ENCODE measurements at places on chromosomes 4 and X.
A peak's percentile ranks its signal among the peaks of the same experiment; 100 is the strongest.

DNA sequence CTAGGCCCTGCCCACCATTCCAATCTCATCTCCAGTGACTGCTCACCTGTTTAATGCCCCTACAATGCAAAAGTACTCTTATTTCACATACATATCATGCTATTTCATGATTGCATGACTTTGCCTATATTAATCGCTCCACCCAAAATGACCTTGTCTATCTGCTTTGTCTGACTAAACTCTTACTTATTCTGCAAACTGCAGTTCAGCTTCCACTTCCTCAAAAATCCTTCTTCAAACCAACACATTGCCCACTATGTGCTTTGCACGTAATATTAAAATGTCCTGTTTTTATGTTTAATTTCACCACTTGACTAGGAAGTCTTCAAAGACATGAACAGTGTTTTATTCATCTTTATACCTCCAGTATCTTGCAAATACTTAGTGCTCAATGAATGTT lies 229.6 kb downstream of the OPHN1 start:
- no peak for DNase-seq

GRCh38 chr4:40247350-40247749 lies 50.5 kb downstream of the RHOH start:
- DNase-seq, result no peak

GRCh38 chr4:174933083-174933482 lies 14.9 kb downstream of the ADAM29 start:
- no peak for DNase-seq

DNA sequence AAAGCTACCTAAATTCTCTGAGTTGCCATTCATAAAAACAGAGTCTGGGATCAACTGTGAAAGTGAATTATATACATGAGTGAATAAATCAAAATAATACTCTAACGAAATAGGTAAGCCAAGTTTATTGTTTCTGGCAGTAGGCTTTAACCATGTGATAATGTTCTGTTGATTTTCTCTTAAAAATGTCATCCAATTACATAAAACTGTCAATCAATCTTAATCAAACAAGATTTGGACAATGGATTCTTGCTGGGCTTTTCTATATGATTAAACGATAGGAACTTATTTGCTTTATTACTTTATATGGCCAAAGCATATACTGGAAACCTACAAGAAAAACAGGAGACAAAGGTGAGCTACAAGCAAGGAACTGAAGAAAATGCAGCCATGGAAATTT lies 148.8 kb downstream of the INPP4B start:
- DNase-seq, result no peak

DNA sequence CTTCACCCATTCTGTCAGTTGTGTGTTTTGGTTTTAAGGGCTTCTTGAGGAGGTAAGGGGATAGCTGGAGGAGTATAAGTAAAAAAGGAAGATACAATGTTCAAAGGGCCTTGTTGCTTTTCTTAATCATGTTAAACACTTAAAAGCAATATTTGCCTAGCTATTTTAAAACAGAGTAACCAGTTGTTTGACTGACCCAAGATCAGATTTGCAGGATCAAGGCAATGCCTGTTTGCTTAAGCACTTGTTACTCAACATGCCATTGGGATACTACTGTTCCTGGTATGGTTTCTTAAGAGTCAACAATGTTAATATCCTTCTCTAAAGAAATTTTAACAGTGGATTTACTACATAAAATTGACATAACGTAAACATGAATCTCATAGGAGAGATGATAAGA lies 2.6 kb downstream of the DCLK2 start:
- DNase-seq, result no peak

DNA sequence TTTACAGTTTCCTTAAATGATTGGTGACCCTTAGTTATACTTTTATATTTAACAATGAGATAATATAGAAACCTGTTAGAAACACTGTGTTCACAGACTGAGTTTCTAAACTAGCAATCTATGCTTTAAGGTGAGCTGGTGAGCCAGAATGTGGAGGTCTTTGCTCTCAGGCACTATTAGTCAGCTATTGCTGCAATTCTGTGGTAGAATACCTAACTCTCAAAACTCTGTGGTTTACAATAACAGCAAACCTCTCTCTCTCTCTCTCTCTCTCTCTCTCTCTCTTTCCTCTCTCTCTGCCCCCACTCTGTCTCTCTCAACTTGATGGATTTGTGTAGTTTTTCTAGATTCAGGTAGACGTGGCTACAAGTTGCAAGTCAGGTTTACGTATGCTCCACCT lies 17.6 kb upstream of the LCORL start:
- DNase-seq, result no peak

DNA sequence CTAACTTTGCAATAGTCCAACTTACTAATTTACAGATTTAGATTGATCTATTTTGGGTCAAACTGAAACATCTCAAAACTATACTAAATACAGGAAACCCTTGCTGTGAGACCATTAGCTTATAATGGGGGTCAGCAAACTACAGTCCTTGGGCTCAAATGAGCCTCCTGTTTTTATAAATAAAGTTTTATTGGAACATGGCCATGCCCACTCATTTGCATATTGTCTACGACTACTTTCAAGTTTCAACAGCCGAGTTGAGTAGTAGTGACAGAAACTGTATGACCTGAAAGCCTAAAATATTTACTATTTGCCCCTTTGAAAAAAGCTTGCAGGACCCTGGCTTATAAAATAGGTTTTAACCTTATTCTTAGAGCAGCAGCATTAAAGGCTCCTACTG lies 92.4 kb downstream of the C4orf51 start:
- DNase-seq, result no peak

DNA sequence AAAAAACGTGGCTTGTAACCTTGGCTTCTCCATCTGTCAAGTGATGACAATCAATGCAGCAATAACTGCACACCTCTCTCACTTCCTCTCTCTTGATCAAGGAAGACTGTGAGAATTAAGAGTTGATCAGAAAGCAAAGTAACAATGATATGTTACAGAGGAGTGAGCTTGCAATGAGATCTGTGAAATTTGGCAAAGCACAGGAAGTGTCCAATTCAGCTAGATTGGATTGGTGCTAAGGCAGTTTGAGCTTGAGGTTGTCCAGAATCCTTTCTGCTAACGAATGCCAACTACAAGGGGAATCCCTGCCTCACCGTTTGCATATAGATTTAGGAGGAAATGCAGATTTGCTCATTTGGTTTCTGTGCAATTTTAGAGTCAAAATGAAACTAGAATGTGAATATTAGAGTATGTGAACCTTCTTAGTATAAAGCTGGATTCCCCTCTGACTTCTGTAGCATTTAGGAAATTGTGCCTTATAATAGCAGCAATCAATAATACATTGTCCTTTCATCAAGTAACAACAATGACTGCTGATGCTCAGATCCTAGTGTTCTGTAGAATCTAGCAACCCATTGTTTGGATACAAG lies 346.4 kb downstream of the PTTG2 start:
- DNase-seq, result no peak

DNA sequence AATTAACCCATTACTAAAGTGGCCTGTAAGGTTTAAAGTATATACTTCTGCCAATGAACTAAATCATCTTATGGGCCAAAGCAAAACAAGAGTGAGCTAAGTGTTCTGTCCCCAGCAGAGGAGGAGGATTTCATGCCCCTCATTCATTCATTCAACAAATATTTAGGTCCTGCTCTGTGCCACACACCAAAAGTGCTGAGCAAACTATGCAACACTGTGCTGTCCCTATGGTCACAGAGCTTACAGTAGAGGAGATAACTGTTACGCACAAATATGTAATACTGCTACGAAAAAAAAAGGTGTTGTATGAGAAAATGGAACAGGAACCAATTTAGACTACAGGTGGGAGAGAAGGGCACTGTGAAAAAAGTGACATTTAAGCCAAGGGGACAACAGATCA lies 1.7 kb downstream of the SH3KBP1 start:
- no peak for DNase-seq

DNA sequence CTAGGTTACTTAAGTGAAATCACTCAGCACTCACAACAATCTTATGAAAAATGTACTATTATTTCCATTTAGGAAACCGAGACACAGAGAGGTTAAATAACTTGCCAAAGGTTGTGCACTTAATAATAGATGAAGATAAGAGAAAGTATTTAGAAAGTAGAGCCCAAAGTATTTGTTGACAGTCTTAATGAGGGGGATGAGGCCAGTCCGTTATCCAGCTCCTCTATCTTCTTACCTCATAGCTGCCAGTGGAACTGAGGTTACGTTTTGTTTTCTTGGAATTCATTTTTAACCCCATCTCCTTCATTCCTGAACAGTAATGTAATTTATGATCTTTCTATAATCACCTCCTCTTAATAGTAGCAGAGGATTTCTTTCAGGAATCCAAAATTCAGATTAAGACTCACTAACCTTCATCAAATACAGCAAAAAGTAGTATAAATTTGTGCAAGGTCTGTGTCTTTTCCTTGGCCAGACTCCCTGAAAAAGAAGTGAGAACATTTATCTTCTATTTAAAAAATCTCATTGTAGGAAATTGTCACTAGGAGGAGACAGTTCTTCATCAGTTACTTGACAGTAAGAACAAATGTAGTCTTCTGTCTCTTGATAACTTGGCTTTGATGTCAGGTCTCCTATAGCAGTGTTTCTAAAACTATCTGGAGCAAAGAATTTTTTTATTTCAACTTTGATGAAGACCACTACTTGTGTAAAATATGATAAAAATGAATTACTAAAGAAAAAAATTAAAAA lies 35.5 kb downstream of the F8 start:
- peak; percentile 10 for DNase-seq

GRCh38 chrX:69104756-69105434 lies 60.4 kb downstream of the PJA1 start:
- no peak for DNase-seq

DNA sequence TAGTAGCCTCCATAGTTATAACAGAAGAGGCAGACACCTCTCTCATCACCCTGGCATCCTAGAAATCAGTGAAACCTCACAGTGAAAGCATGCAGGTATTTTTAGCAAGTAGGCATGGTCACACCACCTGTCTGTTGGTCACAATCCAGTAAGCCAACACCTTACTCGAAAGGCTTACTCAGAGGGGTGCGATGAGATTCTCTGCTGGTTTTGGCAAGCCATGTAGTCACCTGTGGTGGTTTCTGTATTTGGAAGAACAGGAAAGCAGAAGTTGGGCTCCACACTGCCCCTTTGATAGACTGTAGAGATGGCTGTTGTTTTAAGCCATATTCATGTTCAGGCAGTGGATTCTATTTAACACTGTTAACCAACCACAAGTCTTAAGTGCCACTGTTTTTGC lies 134.7 kb downstream of the DCLK2 start:
- no peak for DNase-seq

- DNase-seq, result no peak
Measured at GRCh38 chr4:13032936-13033335, 451.2 kb downstream of the RAB28 start.

DNA sequence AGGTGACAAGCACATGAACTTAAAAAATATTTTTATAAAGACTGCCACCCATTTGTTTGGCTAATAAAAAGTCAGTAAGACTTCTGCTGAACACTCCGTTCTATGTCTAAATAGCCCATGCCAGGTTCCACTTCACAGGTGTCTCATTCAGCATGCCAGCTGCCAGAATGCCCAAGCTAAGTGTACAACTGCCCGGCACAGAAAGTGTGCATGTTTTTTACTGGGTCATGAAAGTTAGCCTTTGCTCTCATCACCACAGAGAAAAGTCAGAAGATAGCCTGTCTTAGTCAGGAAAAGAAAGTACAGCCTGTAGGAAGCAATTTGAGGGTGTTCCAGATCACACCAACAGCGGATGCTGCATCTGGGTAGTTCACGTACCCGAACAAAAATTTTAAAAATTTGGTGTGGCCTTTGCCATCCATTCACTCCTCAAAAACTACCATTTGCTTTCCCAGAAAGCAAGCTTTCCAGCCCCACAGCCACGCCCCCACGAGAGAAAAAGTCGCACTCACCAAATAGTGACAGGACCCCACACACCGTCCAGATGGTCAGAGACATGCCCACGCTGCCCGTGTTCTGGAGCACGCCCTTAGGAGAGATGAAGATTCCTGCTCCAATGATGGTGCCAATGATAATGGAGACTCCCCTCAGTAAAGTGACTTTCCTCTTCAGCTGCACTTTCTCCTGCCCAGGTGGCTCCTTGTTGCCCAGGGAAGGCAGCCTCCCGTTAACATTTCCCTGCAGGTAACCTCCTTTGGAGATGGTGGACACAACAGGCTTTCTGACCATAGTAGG lies 671 bp downstream of the SLC7A11 start:
- no peak for DNase-seq

DNA sequence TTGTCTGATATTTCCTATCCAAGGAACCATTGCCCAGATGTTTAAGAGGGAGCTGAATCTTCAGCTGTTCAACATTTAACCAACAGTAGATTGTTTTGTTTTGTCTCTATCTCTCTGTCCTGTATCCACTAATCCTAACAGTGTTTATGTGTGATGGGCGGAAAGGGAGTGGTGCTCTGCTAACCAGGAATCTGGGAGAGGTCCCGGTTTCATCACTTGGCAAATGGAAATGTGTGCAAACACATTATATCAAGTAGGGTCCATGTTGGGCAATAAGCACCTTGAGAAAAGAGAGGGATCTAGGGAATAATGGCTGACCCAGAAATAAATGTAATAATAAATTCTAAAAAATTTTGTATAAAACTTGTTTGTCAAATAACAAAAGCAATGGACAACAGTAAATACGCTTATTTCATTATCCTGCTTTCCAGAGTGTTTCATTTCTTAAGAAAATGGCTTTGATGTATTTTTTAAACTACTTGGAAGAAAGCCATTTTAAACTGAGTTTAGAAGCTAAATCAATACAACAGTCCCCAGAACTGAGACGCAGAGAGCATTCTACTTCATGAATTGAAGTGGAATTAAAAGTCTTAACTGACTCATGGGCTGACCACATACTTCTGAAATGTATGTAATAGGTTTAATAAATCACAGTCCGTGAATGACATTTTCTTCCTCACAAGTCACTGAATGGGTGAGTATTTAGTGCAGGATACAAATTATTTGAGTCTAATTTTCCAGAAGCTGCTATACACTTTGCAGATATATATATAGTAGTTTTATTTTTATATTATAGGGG lies 55.8 kb downstream of the EMCN start:
- no peak for DNase-seq

GRCh38 chr4:181319629-181320028 lies 923.6 kb upstream of the TENM3 start:
- DNase-seq, result no peak
